ENCODE measurements at places on chromosomes 5 and 9. TPM values are rescaled to one million over a fixed set of nuclear protein-coding genes. Genes with fewer than 3 reads are reported as not detected.
A peak's percentile ranks its signal among the peaks of the same experiment; 100 is the strongest.

- no peak for DNase-seq
Observed at GRCh38 chr9:37528652-37529471, 43.1 kb downstream of the POLR1E start.

DNA sequence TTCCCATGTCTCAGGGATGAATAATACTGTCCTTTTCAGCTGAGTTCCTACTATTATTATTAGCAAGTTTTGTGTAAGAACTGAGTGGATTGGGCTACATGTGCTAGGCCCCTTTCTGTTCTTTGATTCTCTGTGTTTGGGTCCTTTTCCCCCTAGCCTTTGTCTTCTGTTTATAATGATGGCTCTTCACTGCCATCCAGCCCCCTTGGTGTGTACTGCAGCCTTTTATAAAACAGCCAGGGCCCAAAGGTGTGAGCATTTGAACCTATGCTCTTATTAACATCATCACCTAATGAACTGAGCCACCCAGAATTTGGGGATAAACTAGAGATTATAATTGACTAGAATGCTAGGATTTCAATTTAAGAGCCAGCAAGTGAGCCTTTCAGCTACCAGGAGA, 52.6 kb downstream of the PLAC8L1 start:
- no peak for DNase-seq

GRCh38 chr5:144198386-144198785, 27.7 kb downstream of the KCTD16 start:
- DNase-seq: no peak

GRCh38 chr5:101531026-101531425, 627.9 kb upstream of the ST8SIA4 start:
- no peak for DNase-seq

DNA sequence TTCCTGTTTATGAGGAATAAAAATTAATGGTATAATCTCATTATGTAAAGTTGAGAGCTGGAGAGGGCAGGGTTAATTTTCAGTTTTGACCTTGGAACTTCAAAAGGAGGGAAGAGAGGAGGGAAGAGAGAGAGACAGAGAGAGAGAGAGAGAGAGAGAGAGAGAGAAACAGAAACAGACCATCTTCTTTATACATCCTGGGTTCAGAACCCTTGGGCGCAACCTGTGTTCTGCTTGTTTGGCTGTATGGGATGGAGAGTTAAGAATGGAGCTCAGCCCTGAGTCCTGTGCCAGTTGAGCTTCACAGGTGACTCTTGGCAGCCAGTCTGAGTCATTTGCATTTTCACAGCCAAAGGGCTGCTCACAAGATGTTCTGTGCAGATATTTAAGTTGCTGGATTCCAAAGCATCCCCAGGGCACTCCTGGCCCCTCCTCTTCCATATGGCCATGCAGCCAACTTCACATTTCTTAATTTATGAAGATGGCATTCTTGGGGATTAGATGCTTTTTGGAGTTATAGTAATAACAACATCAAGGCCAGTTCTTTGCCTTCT, 143.5 kb downstream of the CARTPT start:
- no peak for DNase-seq

DNA sequence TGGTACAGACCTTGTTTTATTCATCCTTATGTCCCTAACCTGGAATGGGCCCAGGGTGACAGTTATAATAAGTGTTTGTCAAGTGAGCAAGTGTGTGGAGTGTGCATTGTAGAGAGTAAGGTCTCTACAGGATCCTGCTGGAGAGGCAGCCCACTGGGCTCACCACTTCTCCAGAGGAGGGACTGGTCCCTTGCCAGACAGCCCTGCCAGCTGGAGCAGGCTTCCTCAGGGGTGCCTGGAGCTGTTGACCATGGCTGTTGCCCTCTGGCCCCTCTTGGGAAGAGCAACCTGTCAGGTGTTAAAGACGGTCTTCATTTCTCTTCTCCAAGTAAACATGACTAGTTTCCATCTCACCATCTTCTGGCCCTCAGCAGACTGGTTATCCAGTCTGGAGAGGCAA, 20.0 kb downstream of the IRF1 start:
- DNase-seq: no peak

DNA sequence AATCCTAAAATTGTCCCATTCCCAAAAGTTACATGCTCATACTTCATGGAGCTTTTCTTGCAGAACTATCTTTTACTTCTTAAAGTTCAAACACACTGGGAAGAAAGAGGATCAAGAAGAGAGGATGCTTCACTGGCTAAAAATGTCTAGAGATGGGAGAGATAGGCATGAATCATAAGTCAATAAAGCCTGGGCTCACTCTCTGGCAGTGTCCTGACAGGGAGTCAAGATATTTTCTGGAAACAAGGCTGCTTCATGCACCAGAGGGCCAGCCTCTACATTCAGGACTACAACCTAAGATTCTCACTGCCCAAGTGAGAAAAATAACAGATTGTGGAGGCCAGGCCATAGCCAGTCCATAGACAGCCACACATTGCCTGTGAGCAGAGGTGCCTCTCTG, 1358.4 kb downstream of the EFNA5 start:
- DNase-seq: no peak

- DNase-seq: no peak
Observed at GRCh38 chr5:30502277-30502676, 691.2 kb upstream of the CDH6 start.

- peak; percentile 86 for DNase-seq
Observed at GRCh38 chr9:89078860-89079259, 87.6 kb downstream of the S1PR3 start.

GRCh38 chr9:36268007-36268427, 9.8 kb upstream of the GNE start:
- DNase-seq: no peak

GRCh38 chr5:147752666-147753290, 29.8 kb downstream of the JAKMIP2 start:
- DNase-seq: no peak

DNA sequence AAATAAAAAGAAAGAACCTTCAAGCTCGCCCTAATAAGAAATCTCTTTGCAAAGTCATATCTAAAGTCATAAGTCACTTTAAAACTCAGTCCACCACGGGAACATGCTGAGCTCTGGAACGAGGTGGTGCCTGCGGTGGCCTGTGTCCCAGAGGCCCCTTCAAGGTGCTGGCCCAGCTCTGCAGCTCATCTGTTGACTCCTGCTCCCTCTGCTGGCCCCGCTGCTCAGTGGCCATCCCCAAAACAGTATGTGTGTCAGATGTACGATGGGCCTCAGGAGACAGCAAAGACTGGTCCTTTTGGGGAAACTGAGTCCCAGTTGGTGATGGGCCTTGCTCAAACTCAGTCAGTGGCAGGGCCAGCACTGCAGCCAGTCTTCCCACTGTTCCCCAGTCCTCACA, 22.8 kb upstream of the FOXB2 start:
- no peak for DNase-seq

DNA sequence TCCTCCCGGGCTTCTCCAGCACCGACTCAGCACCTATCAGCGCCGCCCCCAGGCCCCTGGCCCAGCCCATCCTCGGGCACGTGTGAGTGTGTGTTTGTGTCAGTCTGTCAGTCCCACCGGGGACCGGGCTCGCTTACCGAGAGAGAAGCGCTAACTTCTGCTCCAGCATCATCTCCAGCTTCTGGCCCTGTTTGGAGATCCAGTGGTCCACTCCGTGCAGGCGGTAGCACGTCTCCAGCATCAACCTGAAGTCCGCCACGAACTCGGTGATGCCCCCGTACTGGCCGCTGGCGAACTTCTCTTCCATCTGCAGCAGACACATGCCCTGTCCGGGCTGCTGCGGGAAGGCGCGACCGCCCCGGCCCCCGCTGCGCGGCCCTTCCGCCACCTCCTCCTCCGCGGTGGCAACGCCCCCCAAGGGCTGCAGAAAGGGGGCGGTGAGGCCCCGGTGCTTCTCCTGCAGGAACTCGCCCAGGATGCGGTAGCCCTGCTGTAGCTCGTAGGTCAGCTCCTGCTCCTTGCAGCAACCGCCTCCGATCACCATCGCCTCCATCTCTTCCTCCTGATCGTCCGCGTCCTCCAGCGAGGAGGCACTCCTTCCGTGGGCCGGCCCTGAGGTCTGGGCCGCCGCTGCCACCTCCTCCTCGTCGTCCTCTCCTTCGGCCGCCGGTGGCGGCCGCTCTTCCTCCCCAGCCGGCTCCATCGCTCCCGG, 8.2 kb downstream of the RANBP6 start:
- peak; percentile 52 for DNase-seq

- DNase-seq: no peak
Observed at GRCh38 chr5:42570966-42571960, 148.0 kb downstream of the GHR start.

- DNase-seq: no peak
Observed at GRCh38 chr5:97797994-97798451, 615.0 kb upstream of the RIOK2 start.

DNA sequence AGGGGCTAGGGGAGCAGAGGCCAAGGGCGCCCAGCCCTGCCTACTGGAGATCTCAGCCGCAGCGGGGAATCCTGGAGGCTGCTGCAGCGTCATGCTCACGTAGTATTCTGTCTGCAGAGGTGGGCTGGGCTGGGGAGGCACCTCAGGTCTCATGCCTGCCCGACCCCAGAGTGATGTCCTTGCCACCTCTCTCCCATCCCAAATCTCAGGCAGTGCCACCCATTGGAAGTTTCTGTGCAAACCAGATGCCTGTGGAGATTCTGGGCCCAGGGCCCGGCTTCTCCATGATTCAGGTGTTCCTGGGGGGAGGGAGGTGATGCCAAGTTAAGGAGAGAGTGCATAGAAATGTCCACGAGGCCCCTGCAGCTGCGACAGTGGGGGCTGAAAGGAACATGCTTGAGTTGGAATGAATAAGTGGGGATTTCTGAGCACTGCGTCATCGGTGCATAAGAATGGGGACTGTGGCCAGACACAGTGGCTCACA, 72.0 kb downstream of the ANKRD33B start:
- no peak for DNase-seq

- DNase-seq: no peak
Observed at GRCh38 chr5:18576586-18576985, 942.3 kb downstream of the TAF11L14 start.

DNA sequence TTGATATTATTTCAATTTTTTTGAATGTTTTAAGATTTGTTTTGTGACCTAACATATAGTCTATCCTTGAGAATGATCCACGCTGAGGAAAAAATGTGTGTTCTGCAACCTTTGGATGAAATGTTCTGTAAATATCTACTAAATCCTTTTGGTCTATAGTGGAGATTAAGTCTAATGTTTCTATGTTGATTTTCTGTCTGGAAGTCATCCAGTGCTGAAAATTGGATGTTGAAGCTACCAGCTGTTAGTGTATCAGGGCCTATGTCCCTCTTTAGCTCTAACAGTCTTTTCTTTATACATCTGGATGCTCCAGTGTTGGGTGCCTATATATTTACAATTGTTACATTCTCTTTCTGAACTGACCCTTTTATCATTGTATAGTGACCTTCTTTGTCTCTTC, 422.3 kb downstream of the TMEM232 start:
- peak; percentile 12 for DNase-seq

GRCh38 chr9:37920471-37921167, 16.7 kb upstream of the SLC25A51 start:
- no peak for DNase-seq

DNA sequence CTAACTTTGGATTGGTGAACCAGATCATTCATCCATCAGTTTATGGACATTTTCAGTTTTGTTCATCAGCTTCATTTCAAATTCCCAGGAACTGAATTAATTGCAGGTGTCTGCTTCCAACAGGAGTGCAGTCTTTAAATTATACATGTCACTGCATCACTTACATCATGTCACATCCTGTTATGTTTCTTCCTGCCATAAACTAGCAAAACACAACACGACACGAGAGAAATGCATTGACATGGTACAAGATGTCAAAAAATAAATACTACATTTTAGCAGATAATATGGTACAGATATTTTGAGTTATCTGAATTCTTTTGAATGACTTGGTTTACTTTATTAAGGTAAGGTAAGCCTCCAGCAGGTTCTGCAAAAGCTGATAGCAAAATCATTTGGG, 415.5 kb downstream of the NR2F1-AS1 start:
- DNase-seq: no peak

DNA sequence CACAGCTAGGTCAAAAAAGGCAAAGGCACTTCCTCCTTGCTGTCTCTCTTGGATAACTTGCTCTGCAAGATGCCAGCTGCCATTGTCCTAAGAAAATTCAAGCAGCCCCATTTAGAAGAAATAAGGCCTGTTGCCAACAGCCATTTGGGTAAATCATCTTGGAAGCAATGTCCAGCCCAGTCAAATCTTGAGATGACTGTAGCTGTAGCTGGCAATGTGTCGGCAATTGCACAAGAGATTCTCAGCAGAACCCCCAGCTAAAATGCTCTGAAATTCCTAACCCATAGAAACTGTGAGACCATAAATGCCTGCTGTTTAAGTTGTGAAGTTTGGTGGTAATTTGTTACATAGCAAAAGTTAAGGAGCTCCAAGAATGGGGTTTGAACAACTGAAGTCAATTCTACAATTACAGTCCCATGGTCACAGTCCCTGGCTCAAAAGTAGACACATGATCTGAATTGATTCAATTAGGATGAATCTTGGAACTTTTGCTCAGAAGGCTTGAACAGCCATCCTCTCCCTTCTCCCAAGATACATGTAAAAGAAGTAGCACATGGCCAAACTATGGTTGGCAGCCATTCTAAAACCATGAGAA, 151.1 kb downstream of the MPDZ start:
- no peak for DNase-seq

DNA sequence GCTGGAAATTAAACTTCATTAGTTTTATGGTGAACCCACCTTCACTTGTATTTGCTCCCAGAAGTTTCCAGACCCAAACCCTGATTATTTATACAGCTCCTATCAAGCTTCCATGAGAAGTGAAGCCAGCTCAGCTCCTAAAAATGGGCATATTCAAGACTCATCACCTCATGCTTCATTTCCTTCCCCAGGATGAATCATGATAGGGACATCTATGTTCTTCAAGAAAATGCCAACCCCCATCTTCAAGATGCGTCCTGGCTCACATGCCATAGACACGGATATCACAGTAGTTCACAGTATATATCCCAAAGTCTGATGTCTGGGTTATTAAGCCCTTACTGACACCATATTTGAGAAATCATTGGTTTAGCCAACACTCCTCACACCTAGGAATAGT, 217.6 kb downstream of the NPR3 start:
- DNase-seq: no peak

GRCh38 chr5:74355041-74355824, 285.3 kb downstream of the ENC1 start:
- DNase-seq: no peak

Gene IFNA21
- polyA plus RNA-seq: 0.17 TPM

Gene BOD1
- 127 TPM for polyA plus RNA-seq

Gene PCDHA1
- polyA plus RNA-seq: 0.18 TPM

Gene TSSK1B
- polyA plus RNA-seq: not detected

Gene FCHSD1
- 18.9 TPM for polyA plus RNA-seq

Gene GARIN3
- not detected for polyA plus RNA-seq

Gene TSTD2
- polyA plus RNA-seq: 37.1 TPM

Gene TLX3
- not detected for polyA plus RNA-seq

Gene OR1L8
- polyA plus RNA-seq: 0.39 TPM

Gene PCDHGA7
- 1.9 TPM for polyA plus RNA-seq

Gene LCN6
- polyA plus RNA-seq: not detected

Gene GABRA6
- not detected for polyA plus RNA-seq

Gene SLC34A3
- polyA plus RNA-seq: 1.9 TPM

Gene SPAAR
- 3.5 TPM for polyA plus RNA-seq

Gene PHYKPL
- 109 TPM for polyA plus RNA-seq
